ENCODE measurements at places on chromosomes 4 and X.

DNA sequence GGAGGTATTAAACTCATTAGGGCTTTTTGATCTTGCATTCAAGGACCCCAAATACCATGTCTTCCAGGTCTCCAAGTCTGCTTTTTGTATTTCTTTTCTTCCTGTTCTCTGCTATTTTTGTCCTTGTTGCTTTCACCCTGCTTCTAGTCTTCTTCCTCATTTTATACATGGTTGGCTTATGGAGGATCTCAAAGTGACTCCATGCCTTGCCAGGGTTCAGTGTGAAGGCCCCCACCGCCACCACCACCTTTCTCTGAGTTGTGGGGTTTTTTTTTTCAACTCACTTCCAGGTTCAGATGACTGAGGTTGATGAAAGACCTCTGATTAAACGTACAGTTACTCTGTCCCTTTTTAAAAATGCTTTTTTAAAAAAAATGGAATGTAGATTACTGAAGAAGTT lies 96.3 kb downstream of the MAML3 start:
- no peak for DNase-seq

- DNase-seq, result no peak
Observed at GRCh38 chr4:14176613-14177012, 549.1 kb upstream of the BOD1L1 start.

DNA sequence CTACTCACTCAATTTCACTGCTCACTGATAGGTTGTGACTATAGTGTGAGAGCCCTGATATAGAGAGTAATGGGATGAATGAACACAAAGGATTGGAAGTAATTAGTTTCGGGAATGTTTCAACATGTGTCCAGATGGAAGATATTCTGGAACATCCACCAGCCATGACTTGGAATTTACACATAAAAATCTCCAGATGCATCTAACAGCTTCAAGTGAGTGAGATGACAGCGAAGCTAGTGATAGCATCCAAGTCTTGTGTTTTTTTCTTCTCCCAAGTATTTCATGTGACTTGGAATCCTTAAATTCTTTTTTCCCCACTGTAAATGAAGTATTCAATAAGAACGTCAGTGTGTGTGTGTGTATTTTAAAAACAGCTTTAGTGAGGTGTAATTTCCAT lies 82.1 kb downstream of the CLDN34 start:
- DNase-seq, result no peak

GRCh38 chr4:72076562-72076961 lies 44.8 kb downstream of the NPFFR2 start:
- no peak for DNase-seq

- no peak for DNase-seq
Observed at GRCh38 chr4:84237008-84237407, 262.1 kb downstream of the NKX6-1 start.

DNA sequence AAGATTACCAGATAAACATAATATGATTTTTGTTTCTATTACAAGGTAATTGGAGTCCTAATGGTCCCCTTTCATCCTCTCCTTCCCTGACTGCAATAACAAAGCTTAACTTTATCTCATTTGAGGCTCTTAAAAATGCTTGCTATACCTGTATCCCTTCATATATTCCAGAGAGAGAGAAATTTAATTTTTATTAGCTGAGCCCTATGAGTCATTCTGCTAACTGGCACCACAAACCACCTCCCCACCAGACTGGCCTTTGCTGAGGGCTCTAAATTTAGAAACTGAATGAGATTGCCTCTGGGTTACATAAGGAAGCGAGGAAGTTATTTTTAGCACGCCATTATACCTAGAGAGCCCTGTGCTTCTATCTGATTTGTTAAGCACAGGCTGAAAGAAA lies 27.4 kb downstream of the CBLL2 start:
- DNase-seq, result no peak

GRCh38 chr4:83810428-83810827 lies 274.5 kb downstream of the GPAT3 start:
- no peak for DNase-seq

Data from stimulated activated CD4-positive, alpha-beta T cell treated with anti-CD3 and anti-CD28 coated beads, Interleukin-1b, Interleukin-23, amount 100 ng/mL, for 24 hours (primary cell).